ENCODE measurements at places on chromosomes 4 and X. TPM values are rescaled to one million over a fixed set of nuclear protein-coding genes. Genes with fewer than 3 reads are reported as not detected.

Gene CT83
- total RNA-seq: not detected

Gene TMPRSS11A
- total RNA-seq: not detected

Gene ZNF41
- total RNA-seq: 24.6 TPM

Gene FAM9C
- not detected for total RNA-seq

Gene MAGEA2
- 7.7 TPM for total RNA-seq

Gene SPACA5
- total RNA-seq: not detected

GRCh38 chr4:905485-906338, 26.4 kb downstream of the GAK start:
- no peak for DNase-seq

DNA sequence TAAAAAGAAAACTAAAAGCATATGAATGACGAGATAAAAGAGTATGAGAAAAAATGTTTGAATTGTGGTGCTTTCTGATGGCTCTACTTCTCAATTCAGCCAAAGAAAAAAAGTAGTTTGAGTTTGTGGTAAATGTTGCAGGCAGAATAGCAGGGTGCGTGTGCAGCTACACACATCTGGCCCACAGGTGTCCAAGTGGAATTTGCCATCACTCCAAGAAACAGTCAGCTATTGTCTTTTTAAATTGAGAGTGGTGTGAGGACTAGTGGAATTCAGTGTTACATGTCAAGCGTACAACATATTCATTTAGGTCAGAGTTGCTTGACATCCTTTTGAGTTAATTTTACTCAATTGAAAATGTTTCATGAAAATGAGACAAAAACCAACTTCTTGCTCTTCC, 424.8 kb upstream of the MAD2L1 start:
- no peak for DNase-seq

DNA sequence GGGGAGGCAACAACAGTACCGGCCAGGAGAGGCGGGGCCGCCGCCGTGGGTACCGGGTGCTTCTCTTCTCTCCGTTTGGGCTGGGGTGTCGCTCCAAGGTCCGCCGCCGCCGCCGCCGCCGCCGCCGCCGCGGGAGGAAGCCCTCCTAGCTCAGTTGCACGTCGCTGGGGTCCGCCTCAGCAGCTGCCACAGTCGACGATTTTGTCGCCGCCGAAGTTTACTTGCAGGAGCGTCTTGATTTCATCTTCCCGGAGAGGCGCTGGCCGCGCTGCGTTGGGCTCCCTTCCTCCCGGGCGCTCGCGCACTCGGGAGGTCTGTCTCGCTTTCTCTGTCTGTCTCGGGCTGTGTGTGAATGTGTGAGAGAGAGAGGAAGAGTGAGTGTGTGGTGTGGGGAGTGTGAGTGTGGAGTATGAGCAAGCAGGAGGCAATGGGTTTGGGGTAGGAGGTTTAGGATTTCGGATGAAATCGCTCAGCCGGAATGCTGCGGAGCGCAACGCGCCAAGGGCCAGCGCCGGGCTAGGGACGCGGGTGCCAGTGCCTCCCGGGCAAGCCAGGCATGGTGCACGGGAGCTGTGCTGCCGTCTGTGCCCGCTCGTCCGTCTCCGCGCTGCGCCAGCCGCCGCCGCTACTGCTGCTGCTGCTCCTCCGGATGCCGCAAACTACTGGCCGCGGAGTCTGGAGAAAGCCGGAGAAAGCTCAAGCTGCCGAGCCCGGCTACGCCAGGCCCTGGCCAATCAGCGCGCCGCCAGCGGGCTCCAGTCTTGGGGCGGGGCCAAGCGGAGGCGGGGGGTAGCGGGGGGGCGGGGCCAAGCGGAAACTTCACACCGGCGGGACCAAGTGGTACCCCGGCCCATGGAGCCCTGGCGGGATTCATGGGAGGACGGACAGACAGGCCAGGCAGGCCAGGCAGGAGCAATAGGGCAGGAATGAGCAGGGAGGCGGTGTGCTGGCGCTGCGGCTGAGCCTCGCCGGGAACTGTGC, at the start of gene PCDH19:
Gene PCDH19, minus strand, starts transcription at position 664 of the 981 bp plus-strand sequence. CDS start 1,676 bp downstream, outside the sequence.
- peak; percentile 71 for DNase-seq

- no peak for DNase-seq
Observed at GRCh38 chr4:87806520-87806919, 7.2 kb downstream of the IBSP start.

- no peak for DNase-seq
Observed at GRCh38 chrX:38183596-38183995, 37.1 kb downstream of the SRPX start.

- peak; percentile 10 for DNase-seq
Observed at GRCh38 chrX:106862972-106863688, 40.0 kb downstream of the RIPPLY1 start.

DNA sequence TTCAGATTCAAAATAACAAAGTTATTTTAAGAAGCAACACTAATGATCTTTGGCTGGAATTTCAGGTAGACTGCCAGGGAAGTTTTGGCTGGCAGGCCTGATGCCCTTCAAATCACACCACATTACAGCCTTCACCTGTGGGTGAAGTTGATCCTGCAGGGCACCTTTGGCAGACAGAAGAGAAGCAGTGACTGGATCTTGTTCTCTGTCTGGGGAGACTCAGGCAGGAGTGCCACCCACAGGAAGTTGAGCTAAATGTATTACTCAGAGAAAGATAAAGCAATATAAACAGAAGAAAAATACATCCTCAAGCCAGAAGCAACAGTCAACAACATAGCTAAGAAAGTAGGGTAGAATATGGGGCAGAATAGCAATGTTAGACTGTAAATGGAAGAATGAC, 12.8 kb upstream of the CFAP299 start:
- peak; percentile 31 for DNase-seq

- no peak for DNase-seq
Observed at GRCh38 chr4:6460876-6461275, 11.5 kb downstream of the PPP2R2C start.

GRCh38 chr4:99293357-99293756, 2.6 kb upstream of the ADH1A start:
- DNase-seq: no peak
